Mucosa of descending colon (tissue), 3 donors: ENCODE measurements at places on chromosomes 16 and 17. TPM values are rescaled to one million over a fixed set of nuclear protein-coding genes. Genes with fewer than 3 reads are reported as not detected.
A peak's percentile ranks its signal among the peaks of the same experiment; 100 is the strongest.

GRCh38 chr16:81798311-81799137 lies 19.4 kb downstream of the PLCG2 start:
- no peak for DNase-seq

- no peak for DNase-seq
Measured at GRCh38 chr17:57623620-57624019, 121.5 kb downstream of the CCDC182 start.

- DNase-seq, result no peak
Measured at GRCh38 chr17:72782985-72783701, 309.3 kb downstream of the SLC39A11 start.

- no peak for DNase-seq
Measured at GRCh38 chr16:78976212-78976611, 624.3 kb downstream of the MAF start.

GRCh38 chr17:2136241-2136640 lies 81.3 kb downstream of the HIC1 start:
- no peak for DNase-seq

- DNase-seq, result no peak
Measured at GRCh38 chr17:49469831-49470810, 25.0 kb upstream of the NGFR start.

- no peak for DNase-seq
Measured at GRCh38 chr16:47060596-47060995, 83.1 kb downstream of the NETO2 start.

DNA sequence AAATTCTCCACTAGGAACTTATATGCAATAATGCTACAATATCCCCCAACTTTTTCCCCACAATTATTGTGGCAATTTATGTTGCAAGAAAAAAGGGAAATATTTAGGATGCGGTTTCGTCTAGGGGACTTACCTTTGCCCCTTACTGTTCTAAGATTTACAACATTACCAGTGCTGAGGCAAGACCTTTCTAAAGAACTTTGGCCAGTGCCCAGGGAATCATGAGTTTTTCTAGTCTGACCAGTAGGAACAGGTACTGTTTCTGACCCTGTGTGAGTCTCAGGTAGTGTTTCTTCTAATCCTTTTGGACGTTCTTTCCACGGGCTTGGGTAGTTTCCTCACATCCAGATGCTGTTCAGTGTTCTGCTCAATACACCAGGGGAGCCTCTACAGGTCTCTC lies 373.7 kb downstream of the HAPSTR1 start:
- DNase-seq, result no peak

DNA sequence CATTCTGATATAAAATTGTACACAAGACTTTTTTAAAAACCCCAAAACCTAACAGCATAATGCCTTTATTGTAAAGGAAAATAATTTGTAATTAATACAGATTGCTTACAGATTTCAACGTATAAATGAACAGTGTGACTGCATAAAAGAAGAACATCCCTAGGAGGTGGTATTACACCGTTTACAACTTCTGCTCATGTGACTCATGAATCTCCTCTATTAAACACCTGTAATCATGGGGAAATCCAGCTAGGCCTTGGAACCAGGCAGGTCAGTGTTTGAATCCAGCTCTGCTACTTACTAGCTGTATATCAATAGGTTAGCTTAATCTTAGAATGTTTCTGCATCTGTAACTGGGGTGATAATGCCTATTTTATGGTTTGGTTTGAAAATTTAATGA lies 15.2 kb downstream of the RABEP1 start:
- no peak for DNase-seq

- no peak for DNase-seq
Measured at GRCh38 chr17:82008258-82008940, 14.3 kb downstream of the CENPX start.

GRCh38 chr16:57619606-57620334 lies 8.7 kb upstream of the ADGRG1 start:
- DNase-seq, result peak; percentile 88

DNA sequence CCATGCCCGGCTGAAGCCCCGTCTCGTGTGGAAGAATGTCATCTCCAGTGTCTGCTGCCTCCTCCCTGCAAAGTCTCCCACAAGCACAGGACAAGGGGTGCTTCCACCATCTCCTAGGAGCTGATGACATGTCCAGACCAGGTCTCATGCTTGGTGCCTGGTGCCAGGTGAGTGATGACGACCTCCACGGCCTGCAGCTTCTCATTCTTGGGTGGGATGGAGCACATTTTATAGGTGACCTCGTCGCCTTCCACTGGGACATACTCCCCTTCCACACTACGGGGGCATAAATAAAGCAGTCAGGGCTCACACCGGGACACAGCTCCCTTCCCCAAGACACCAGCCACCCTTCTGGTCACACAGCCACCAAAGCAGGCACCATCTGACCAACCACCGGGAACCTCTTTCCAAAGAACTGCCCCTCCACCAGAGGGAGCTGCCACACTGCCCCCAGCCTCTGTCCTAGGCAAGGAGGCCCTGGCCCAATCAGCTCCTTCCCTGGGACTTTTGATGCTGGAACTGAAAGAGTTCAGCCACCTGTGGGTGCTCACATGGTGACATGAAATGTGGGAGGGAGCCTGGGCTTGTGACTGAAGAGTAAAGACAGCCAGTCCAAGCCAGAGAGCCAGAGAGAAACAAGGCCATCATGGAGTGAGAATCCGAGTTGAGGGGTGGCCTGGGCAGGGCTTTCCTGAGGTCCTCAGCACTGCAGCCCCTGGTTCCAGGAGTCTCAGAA lies 13.6 kb downstream of the CARHSP1 start:
- DNase-seq, result peak; percentile 34

- DNase-seq, result no peak
Measured at GRCh38 chr16:52781005-52781630, 234.2 kb upstream of the TOX3 start.

Gene CES3
- 86.5 TPM for total RNA-seq

Gene FOXF1
- total RNA-seq, result 6.9 TPM

Gene KRT32
- not detected for total RNA-seq

Gene C17orf100
- 2.3 TPM for total RNA-seq

Gene KRTAP4-4
- not detected for total RNA-seq
